ENCODE measurements at places on chromosomes 6 and 20.

DNA sequence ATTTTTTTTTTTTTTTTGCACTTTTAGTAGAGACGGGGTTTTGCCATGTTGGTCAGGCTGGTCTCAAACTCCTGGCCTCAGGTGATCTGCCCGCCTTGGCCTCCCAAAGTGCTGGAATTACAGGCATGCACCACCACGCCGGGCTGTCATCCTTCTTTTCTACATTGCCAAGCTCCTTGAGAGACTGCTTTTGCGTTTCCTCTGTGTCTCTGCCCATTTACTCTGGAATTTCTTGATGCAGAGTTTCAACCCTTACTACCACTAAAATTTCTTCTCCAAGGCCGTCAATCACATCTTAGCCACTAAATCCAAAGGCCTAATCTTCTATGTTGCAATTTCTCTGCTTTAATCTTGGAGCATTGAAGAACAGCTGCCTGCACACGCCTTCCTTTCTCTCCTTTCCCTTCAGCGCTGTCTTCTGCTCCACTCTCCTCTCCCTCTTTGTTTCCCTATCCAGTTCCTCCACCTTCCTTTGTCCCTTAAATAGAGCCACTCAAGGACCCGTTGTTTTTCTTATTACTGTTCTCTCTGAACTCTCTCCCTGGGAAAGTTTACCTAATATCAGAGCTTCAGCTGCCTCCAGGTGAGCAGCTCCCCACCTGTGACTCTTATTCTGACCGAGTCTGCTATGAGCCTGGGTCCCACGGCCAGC, 98.8 kb downstream of the SLC35B3 start:
- DNase-seq = no peak

- DNase-seq = no peak
These were observed 72.1 kb upstream of the EPB41L1 start for GRCh38 chr20:36082315-36082915.

GRCh38 chr6:57324538-57324937, 7.1 kb downstream of the PRIM2 start:
- DNase-seq = no peak

- no peak for DNase-seq
These were observed 84.8 kb downstream of the TAF4 start for GRCh38 chr20:61980647-61981583.

- DNase-seq = no peak
These were observed 501.8 kb upstream of the SULF2 start for GRCh38 chr20:48287021-48287494.
